ENCODE measurements at places on chromosomes 6 and 20. TPM values are rescaled to one million over a fixed set of nuclear protein-coding genes. Genes with fewer than 3 reads are reported as not detected.

TREM2 gene
- 6.6 TPM for total RNA-seq

OR2J3 gene
- not detected for total RNA-seq

RSPH9 gene
- 6.9 TPM for total RNA-seq

ZFAND3 gene
- total RNA-seq = 34.4 TPM

PTGIS gene
- total RNA-seq = 7.5 TPM

ZHX3 gene
- 32.2 TPM for total RNA-seq

MAP1LC3A gene
- 57.6 TPM for total RNA-seq

GNMT gene
- 0.94 TPM for total RNA-seq

CALHM4 gene
- not detected for total RNA-seq

OR2H2 gene
- not detected for total RNA-seq

PSMG4 gene
- 70.1 TPM for total RNA-seq

CLPSL2 gene
- not detected for total RNA-seq

IPCEF1 gene
- 32.6 TPM for total RNA-seq

BHLHE23 gene
- total RNA-seq = 0.94 TPM

SIGLEC1 gene
- not detected for total RNA-seq

TRIM31 gene
- not detected for total RNA-seq

SLC17A9 gene
- total RNA-seq = 0.31 TPM

FOXF2 gene
- total RNA-seq = 2.5 TPM

OPRM1 gene
- 0.94 TPM for total RNA-seq

AIF1 gene
- total RNA-seq = 3.4 TPM
